ENCODE measurements at places on chromosomes 5 and 9.

- DNase-seq, result no peak
Observed at GRCh38 chr5:150393096-150393645, 19.5 kb downstream of the CD74 start.

DNA sequence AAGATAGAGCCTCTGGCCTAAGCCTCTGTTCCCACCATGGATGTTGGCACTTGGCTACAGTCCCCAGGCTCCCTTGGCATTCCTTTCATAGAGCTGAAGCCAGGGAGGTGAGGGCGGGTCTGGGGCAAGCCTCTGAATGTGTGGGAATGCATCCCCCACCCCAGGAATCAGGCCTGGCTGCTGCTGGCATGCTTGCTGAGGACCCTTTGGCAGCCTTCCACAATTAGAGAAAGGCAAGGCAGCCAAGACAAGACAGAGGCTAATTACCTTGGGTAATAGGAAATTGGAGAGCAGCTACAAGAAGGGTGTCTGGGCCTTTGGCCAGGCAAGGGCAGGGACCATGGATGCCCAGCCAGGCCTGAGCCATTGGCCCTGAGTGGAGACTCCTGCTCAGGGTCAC is 204.4 kb upstream of the TRIM32 start:
- DNase-seq, result no peak

DNA sequence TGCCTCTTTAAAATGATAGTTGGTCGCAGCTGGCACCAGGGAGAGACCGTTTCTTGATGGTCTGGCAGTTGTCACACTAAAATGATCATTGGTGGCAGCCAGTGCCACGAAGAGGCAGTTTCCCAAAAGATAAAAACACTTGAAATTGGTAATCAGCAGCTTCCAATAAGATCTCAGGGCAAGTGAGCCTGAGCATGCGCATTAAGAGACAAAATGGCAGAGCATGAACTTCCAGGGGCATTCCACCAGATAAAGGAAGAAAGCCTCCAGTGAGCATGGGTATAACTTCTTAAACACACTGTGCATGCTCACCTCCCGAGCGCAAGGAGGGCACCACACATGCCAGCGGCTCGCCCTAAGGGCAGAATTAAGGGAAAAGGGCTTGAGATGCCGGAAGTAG is 1594.2 kb upstream of the CDH9 start:
- DNase-seq, result no peak

DNA sequence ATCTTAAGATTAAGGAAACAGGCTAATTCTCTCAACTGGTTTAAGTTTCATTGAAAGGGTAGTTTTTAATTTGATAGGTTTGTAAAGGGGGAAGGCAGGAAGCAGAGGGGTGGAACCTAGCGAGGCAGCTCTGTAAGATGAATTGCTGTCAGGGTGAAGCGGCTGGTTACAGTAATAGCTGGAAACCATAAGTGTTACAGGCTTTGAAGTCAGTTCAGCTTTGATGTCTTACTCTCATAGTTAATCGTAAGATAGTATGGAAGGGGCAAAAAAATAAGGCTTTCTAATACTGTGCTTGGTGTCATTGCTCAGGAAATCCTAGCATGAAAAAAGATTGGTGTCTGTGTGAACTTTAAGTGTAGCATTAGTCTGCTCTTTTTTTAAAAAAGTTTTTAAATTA is 20.3 kb downstream of the POU5F2 start:
- DNase-seq, result no peak

DNA sequence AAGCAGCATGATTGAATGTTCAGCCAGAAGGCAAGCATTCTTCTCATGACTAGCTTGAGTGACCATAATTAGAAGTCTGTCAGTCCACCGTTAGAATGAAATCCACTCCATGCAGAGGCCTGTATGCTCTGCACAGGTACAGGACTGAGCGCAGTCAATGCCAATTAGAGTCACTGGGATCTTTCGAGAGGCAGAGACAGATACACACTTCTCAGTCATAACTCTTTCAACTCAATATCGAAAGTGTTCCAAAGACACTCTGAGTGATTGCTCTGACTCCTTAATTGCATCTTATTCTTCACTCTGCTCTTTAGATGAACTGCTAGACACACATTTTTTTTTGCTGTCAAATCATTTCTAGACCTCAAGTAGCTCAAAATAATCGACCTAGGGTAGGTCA is 203.6 kb downstream of the GABRB2 start:
- no peak for DNase-seq

GRCh38 chr9:99046542-99047071 is 58.3 kb upstream of the TGFBR1 start:
- DNase-seq, result no peak

GRCh38 chr5:150306775-150307174 is 4.1 kb upstream of the ARSI start:
- DNase-seq, result no peak
